Ovary (tissue), 10 donors: ENCODE measurements at places on chromosomes 13 and 19. TPM values are rescaled to one million over a fixed set of nuclear protein-coding genes. Genes with fewer than 3 reads are reported as not detected.

DNA sequence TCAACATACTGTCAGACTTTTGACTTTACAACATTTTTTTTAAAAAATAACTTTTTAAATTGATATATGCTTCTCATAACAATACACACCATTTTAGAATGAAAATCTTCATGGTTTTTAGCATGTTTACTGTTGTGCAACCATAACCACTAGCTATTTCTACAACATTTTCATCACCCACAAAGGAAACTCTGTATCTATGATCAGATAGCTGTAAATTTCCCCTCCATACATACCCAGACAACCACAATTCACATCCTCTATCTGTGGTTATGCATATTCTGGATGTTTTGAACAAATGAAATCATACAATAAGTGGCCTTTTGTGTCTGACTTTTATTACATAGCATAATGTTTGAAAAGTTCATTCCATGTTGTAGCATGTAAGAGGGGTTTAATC lies 1666.0 kb downstream of the EFNB2 start:
- H3K36me3 ChIP-seq = no peaks in the 10 kb centered on the region
- H3K27ac ChIP-seq = no peak overlapping the region
- DNase-seq = no peak
- H3K27me3 ChIP-seq = peaks cover 3% of the 10 kb centered on the region
- no peak overlapping the region for H3K4me3 ChIP-seq
- H3K4me1 ChIP-seq = no peaks in the 10 kb centered on the region

DNA sequence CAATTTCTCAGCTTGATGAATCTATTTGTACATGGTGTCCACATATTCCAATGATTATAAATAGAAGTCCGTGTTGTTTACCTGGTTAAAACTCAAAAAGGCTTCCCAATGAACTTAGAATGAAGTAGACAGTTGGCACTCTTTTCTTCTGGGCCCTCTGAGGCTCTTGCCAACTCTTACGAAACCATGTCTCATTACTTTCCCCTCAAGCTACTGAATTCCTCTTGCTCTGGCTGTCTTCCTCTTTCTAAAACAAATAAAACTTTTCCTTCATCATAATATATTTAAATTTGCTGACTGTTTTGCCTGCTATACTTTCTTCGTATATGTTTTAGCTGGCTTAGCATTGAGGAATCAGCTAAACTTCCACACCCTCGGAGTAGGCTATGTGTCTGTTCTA lies 139.7 kb downstream of the SLITRK6 start:
- H3K4me3 ChIP-seq = no peak overlapping the region
- no peaks in the 10 kb centered on the region for H3K4me1 ChIP-seq
- no peak for DNase-seq
- H3K27me3 ChIP-seq = no peaks in the 10 kb centered on the region
- H3K27ac ChIP-seq = no peak overlapping the region

GRCh38 chr13:24313439-24313838 lies 4.1 kb downstream of the C1QTNF9 start:
- no peak for DNase-seq
- H3K27me3 ChIP-seq = no peaks in the 10 kb centered on the region
- H3K27ac ChIP-seq = no peak overlapping the region
- no peak overlapping the region for H3K4me3 ChIP-seq

- no peak overlapping the region for H3K4me3 ChIP-seq
- no peaks in the 10 kb centered on the region for H3K36me3 ChIP-seq
- no peaks in the 10 kb centered on the region for H3K4me1 ChIP-seq
- H3K27me3 ChIP-seq = no peaks in the 10 kb centered on the region
- no peak for DNase-seq
- no peak overlapping the region for H3K27ac ChIP-seq
Observed at GRCh38 chr13:113965383-113965874, 8.4 kb downstream of the C13orf46 start.

- H3K4me3 ChIP-seq = no peak overlapping the region
- H3K27ac ChIP-seq = no peak overlapping the region
- peak; percentile 7 for DNase-seq
- H3K36me3 ChIP-seq = no peaks in the 10 kb centered on the region
- H3K4me1 ChIP-seq = no peaks in the 10 kb centered on the region
Observed at GRCh38 chr13:111948281-111948680, 118.7 kb upstream of the SOX1 start.

DNA sequence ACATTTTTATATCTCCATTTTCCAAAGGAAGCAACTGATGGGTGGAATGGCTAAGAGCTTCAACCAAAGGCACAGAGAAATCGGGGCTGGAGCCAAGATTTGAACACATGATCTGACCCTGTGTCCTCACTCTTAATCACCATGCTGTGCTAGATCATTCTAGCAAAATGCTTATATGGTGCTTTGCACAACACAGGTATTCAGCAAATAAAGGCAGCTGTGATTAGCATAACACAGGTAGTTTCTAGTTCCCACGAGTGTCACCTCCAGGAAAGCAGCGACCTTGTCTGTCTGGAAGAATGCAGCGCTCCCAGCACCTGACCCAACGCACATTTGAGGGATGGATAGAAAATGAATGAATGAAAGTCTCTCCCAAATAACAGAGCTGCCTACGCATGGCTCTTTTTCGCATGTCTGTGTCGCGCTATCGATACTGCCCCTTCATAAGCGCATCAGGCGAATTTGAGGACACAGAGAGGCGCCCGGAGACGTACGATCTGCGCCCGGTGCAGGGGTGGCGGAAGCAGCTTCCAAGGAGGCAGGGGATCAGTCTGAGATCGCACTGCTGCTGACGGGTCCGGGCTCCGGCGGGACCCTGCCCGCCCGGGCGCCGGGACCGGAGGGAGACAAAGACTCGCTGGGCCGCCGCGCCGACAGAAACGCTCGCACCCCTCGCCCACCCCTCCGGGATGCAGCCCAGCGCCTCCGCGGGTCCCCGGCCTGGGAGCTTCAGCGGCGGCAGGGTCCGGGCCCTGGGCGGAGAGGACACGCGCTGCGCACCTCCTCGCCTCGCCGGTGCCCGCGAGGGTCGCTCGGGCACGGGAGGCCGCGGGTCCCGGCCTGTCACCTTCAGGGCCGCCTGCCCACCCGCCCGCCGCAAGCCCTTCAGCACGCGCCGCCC lies 609 bp downstream of the EPS15L1 start:
- H3K36me3 ChIP-seq = no peaks in the 10 kb centered on the region
- no peaks in the 10 kb centered on the region for H3K27me3 ChIP-seq
- no peaks in the 10 kb centered on the region for H3K4me1 ChIP-seq
- peak overlapping the region; percentile 91 for H3K4me3 ChIP-seq
- DNase-seq = no peak

DNA sequence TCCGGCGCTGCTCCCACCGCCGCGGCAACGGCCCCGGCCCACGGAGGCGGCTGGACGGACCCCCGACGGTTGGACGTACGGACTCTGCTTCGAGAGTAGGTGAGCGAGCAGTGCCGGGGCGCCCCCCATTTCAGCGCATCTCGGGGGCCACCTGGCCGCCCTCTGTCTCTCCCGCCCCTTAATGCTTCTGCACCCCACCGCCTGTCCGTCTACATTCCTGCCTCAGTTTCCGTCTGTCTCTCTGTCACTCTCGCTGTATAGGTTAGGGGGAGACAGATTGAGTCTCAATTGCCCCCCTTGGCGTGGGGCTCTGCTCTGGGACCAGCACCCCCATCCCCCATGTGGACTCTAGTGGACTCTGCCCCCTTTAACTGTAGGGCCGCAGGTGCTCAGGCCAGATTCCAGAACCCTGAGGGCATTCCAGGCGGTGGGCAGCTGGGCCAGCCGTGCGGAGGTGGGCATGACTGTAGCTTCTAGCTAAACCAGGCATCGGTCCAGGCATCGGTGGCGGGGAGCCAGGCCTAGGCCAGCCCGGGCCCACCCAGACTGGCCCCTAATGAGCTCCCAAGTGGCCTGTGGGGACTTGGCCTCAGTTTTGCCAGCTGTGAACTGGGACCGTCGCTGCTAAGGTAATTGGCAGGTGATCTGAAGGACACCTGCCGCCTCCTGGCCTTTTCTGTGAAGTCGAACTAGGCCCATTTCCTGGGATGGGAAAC lies 373 bp downstream of the TNFAIP8L1 start:
- peak; percentile 54 for DNase-seq
- H3K36me3 ChIP-seq = no peaks in the 10 kb centered on the region
- peak overlapping the region; percentile 1 for H3K27ac ChIP-seq
- H3K4me1 ChIP-seq = peaks cover 3% of the 10 kb centered on the region
- H3K27me3 ChIP-seq = no peaks in the 10 kb centered on the region

- peak overlapping the region; percentile 73 for H3K27ac ChIP-seq
- H3K36me3 ChIP-seq = no peaks in the 10 kb centered on the region
Observed at GRCh38 chr13:110340812-110341444, 33.8 kb downstream of the COL4A2 start.

GRCh38 chr19:38736036-38736412 lies 8.2 kb downstream of the CAPN12 start:
- no peaks in the 10 kb centered on the region for H3K27me3 ChIP-seq
- H3K4me1 ChIP-seq = no peaks in the 10 kb centered on the region
- peak; percentile 43 for DNase-seq
- H3K4me3 ChIP-seq = peak overlapping the region; percentile 19
- no peak overlapping the region for H3K27ac ChIP-seq

DNA sequence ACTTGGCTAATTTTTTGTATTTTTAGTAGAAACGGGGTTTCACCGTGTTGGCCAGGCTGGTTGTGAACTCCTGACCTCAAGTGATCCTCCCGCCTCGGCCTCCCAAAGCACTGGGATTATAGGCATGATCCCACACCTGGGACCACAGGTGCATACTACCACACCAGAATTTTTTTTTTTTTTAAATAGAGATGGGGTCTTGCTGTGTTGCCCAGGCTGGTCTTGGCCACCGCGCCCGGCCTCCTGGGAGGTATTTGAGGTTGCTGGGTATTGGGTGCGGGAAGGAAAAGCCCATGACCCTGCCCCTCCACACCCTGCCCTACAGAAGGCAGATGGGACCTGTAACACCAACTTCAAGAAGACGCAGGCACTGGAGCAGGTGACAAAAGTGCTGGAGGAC lies 13.6 kb downstream of the ACTMAP start:
- no peak overlapping the region for H3K27ac ChIP-seq
- H3K4me3 ChIP-seq = no peak overlapping the region
- no peaks in the 10 kb centered on the region for H3K36me3 ChIP-seq

- no peak for DNase-seq
- H3K4me3 ChIP-seq = no peak within 1 kb of the TSS
- no peaks in the 10 kb centered on the region for H3K27me3 ChIP-seq
- no peaks in the 10 kb centered on the region for H3K36me3 ChIP-seq
- no peak within 1 kb of the TSS for H3K27ac ChIP-seq
Observed at GRCh38 chr19:38224014-38224862, at the start of gene DPF1. TSS of gene DPF1 (minus strand) at chr19:38224222. CDS start at chr19:38224142, 80 bp downstream.

- H3K27ac ChIP-seq = peak overlapping the region; percentile 36
- no peaks in the 10 kb centered on the region for H3K36me3 ChIP-seq
- no peaks in the 10 kb centered on the region for H3K27me3 ChIP-seq
- no peak overlapping the region for H3K4me3 ChIP-seq
- DNase-seq = peak; percentile 71
Observed at GRCh38 chr19:18848878-18849661, 17.3 kb downstream of the UPF1 start.

GRCh38 chr19:15128162-15128770 lies 21.1 kb downstream of the SYDE1 start:
- no peaks in the 10 kb centered on the region for H3K36me3 ChIP-seq
- no peak for DNase-seq
- no peak overlapping the region for H3K27ac ChIP-seq
- peaks cover 10% of the 10 kb centered on the region for H3K4me1 ChIP-seq
- H3K27me3 ChIP-seq = no peaks in the 10 kb centered on the region
- no peak overlapping the region for H3K4me3 ChIP-seq

GRCh38 chr19:50319156-50319555 lies 10.0 kb downstream of the KCNC3 start:
- H3K27me3 ChIP-seq = no peaks in the 10 kb centered on the region
- no peak overlapping the region for H3K27ac ChIP-seq
- no peak overlapping the region for H3K4me3 ChIP-seq
- H3K36me3 ChIP-seq = no peaks in the 10 kb centered on the region
- H3K4me1 ChIP-seq = no peaks in the 10 kb centered on the region

- H3K4me1 ChIP-seq = peaks cover 2% of the 10 kb centered on the region
- DNase-seq = no peak
- H3K27ac ChIP-seq = no peak within 1 kb of the TSS
- no peak within 1 kb of the TSS for H3K4me3 ChIP-seq
- peaks cover 13% of the 10 kb centered on the region for H3K27me3 ChIP-seq
Observed at GRCh38 chr19:1000095-1000494, at the start of gene GRIN3B. TSS of gene GRIN3B (plus strand) at chr19:1000419. CDS start at chr19:1000438, 19 bp downstream.

GRCh38 chr19:35397064-35397463 lies 26.2 kb downstream of the GPR42 start:
- H3K4me3 ChIP-seq = no peak overlapping the region
- no peaks in the 10 kb centered on the region for H3K4me1 ChIP-seq
- H3K27ac ChIP-seq = no peak overlapping the region
- H3K27me3 ChIP-seq = no peaks in the 10 kb centered on the region
- H3K36me3 ChIP-seq = no peaks in the 10 kb centered on the region

GRCh38 chr19:31347828-31348392 lies 1.3 kb downstream of the TSHZ3 start:
- H3K36me3 ChIP-seq = no peaks in the 10 kb centered on the region
- peaks cover 17% of the 10 kb centered on the region for H3K4me1 ChIP-seq
- no peaks in the 10 kb centered on the region for H3K27me3 ChIP-seq
- no peak overlapping the region for H3K27ac ChIP-seq

- no peak overlapping the region for H3K4me3 ChIP-seq
- H3K36me3 ChIP-seq = no peaks in the 10 kb centered on the region
- DNase-seq = no peak
Observed at GRCh38 chr19:34348899-34349487, 16.0 kb upstream of the GPI start.

GRCh38 chr13:35850569-35850968 lies 280.6 kb downstream of the DCLK1 start:
- H3K36me3 ChIP-seq = no peaks in the 10 kb centered on the region
- H3K4me3 ChIP-seq = no peak overlapping the region
- no peak overlapping the region for H3K27ac ChIP-seq
- H3K4me1 ChIP-seq = no peaks in the 10 kb centered on the region
- no peak for DNase-seq
- H3K27me3 ChIP-seq = no peaks in the 10 kb centered on the region

GRCh38 chr13:96299235-96299634 lies 209.3 kb downstream of the HS6ST3 start:
- no peaks in the 10 kb centered on the region for H3K36me3 ChIP-seq
- H3K4me3 ChIP-seq = no peak overlapping the region

Gene GZMM
- 0.31 TPM for total RNA-seq

Gene PSG5
- not detected for total RNA-seq

Gene ADM5
- 0.85 TPM for total RNA-seq

Gene TPT1
- 5,675 TPM for total RNA-seq

Gene SHISA7
- total RNA-seq = not detected

Gene CYP2S1
- 6.9 TPM for total RNA-seq

Gene C19orf67
- not detected for total RNA-seq
